Mammary epithelial cell (primary cell): ENCODE measurements at places on chromosomes 12 and 14.

DNA sequence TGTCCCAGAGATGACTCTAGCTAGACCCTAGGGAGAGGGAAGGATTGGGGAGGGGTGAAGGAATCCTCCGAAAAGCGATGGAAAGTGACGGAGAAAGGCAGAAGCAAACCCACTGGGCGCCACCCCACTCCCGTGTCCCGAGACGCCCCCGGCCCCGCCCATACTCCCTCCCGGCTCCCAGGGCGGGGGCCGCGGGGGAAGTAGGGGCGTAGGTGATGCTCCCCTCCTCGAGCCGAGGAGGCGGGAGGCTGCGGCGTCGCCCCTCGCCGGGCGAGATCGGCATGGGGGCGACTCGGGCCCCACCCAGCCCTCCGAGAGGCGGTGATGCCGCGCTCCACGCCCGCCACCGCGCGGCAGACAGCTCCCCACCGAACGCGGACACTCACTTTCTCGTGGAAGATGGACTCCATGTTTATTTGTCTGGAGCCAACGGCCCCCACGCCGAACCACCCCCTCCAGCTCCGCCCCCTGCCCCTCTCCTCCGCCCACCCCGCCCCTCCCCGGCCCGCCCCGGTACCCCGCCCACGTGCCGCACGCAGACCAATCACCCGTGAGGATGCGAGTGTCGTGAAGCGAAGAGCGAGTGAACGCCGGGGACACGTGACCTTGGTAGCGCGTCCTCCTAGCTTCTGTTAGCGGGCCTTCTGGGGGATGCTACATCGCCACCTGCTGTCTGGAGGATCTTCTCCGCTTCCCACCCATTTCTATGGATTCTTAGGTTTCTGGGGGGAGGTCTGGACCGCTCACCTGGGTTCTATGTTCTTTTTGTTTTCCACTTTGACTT is at the start of gene ATXN3:
Gene ATXN3 (minus strand): TSS at position 440 of the 784 bp plus-strand sequence. CDS start 30 bp downstream, at position 410.
- DNase-seq: peak; percentile 96

GRCh38 chr12:96006727-96007126 is 10.6 kb upstream of the HAL start:
- DNase-seq: no peak

DNA sequence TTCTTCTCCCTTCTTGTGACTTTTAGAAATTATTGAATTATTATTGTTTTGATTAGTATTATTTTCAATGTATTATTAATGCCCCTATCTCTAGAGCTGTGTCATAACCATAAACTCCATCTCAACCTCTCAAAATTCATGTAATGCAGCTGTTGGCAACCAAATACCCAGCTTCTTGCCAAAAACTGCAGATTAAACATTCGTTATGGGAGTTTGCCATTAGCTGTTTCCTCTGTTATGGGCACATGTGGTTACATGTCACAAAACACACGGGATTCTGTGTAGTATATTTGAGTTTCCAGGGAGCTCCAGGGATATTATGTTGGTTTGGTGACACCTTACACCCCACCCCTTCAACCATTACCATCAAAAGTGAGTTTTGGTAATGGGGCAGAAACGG is 2.8 kb upstream of the ALX1 start:
- no peak for DNase-seq

DNA sequence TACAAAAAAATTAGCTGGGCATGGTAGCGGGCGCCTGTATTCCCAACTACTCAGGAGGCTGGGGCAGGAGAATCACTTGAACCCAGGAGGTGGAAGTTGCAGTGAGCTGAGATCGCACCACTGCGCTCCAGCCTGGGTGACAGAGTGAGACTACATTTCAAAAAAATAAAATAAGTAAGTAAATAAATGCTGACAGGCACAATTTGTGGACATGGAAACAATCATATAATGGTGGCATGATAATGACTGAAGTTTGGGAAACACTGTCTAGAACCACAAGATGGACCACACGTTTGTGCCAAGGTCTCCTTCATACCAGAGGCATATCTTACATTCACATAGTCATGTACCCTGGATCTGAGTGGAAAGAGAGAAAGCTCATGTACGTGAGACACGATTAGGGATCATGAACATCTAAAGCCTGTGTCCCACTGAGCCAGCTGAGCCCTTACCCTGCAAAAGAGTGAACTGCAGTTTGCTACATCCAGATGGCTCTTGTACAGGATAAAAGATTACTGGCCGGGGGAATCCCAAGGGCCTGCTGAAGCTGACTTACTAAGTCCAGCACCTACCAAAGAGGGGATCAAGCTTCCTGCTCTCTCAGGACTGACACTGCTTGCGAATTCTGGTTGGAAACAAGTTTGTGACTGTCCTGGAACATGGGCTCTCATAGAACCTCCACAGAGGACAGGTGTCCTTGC is 62.9 kb downstream of the TRAFD1 start:
- no peak for DNase-seq

DNA sequence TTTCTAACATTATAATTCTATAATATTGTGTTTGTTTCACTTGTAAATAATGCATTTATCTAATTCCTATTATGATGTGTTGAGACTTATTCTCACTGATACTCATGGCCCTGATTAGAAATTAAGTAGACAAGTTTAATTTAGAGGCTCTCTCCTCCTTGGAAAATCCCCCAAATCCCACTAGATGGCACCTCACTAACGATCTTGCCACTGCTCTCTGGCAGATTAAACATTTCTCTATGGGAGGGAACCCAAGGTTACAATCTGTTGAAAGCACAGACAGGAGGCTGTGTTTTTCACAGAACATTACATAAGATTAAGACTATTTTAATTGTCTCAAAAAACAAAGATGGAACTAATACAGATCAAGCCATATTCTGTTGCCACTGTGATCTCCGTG is 318.7 kb downstream of the LRFN5 start:
- DNase-seq: no peak

DNA sequence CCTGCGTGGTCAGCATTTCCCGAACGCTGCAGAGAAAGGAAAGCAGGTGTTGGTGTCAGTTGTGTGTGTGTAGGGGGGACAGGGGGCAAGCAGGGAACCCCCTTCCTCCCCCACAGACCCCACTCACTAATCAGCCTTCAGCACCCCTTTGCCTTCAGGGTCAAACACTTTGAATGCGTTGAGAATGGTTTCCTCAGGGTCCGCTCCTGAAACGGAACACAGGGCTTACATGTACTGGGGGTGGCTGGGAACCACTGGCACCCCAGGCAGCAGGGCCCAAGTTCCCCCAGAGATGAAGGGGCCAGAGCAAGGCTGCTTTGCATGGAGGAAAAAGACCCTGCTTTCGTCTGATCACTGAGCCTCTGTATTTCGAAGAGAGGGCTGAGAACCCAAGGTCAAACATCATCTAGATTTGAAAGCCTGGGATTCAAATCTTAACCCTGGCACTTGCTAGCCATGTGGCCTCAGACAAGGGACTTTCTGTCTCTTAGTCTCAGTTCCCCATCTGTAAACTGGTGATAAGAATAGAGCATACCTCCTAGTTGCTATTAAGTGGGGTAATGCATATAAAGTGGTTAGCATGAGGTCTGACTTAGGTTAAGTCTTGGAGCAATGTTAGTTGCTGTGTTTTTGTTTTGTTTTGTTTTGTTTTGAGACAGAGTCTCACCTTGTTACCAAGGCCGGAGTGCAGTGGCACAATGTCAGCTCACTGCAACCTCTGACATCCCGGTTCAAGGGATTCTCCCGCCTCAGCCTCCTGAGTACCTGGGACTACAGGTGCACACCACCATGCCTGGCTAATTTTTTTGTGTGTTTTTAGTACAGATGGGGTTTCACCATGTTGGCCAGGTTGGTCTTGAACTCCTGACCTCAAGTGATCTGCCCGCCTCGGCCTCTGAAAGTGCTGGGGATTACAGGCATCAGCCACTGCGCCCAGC is 7.0 kb downstream of the MYL2 start:
- no peak for DNase-seq

- peak; percentile 20 for DNase-seq
Observed at GRCh38 chr12:6603095-6603567, 4.0 kb downstream of the CHD4 start.

- DNase-seq: no peak
Observed at GRCh38 chr14:96307434-96307833, 51.4 kb downstream of the BDKRB1 start.

DNA sequence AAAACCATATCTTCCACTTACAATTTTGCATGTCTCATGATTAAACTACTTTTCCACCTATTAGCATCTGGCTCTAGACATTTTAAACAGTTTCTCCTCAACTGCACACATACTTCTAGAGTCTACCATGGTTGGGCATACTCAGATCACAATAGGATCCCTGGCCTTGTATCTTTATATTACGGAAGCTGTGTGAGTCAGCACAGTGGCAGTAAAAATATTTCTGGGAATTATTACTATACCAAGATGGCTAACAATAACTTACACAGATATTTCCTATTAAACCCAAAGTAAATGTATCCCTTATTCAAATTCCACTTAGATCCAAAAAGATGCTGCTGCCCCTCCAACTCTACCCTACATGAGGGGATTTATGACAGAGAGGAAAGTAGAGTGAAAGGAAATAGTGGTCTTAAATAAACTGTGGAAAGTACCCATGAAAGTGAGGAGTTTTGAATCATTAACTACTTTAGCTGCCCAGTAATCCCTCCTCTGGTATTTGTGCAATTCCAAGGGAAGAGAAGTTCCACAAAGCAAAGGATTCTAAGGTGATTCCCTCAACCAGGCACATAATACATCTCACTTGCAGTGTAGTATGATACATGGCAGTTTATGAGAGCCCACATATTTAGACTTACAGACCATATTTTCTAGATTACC is 14.0 kb upstream of the CPSF6 start:
- DNase-seq: no peak

GRCh38 chr12:110670161-110670701 is 18.7 kb downstream of the HVCN1 start:
- no peak for DNase-seq

DNA sequence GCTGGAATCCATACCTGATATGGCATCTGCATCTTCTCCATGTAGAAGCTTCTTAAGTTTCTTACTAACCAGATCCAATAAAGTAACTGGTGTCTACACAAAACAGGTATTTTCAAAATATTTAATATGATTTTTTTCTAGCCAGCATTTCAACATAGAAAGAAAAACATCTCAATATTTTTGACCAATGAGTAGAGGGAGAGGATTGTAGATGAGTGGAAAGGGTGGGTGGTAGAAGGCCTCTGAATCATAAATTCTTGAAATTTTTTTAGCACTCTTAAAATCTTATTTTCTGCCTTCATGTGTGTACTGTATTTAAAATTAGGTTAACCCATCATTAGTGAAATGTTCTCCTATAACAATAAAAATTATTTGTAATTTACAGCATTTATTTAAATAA is 18.0 kb downstream of the DEPDC4 start:
- DNase-seq: no peak

DNA sequence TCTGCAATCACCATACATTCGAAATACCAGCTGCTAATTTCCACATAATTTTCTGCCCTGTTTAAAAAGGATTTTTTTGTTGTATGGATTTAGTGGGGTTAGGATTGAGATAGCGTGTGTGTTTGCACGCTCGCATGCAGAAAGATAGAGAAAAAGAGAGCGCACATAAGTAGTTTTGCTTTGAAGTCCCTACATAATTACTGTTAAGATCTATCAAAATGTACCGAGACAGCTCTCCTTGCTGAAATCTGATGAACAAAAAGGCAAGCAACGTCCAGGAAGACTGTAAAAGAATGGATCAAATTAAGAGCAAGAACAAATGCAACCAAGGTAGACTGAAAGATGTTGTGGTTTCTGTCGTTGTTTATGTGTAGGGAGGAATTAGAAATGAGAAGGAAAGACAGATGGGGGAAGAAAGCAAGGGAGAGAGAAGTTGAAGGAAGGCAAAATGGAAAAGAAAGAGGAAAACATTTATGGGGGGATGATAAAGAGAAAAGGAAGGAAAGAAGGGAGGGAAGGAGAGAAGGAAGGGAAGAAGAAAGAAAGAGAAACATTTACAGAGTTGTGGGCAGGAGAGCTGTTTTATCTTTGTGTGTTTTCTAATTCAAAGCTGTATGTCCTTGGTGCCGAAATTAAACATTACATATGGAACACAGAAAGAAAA is 522.3 kb downstream of the MED13L start:
- no peak for DNase-seq

GRCh38 chr14:30375296-30375892 is 183.6 kb upstream of the G2E3 start:
- DNase-seq: peak; percentile 26

DNA sequence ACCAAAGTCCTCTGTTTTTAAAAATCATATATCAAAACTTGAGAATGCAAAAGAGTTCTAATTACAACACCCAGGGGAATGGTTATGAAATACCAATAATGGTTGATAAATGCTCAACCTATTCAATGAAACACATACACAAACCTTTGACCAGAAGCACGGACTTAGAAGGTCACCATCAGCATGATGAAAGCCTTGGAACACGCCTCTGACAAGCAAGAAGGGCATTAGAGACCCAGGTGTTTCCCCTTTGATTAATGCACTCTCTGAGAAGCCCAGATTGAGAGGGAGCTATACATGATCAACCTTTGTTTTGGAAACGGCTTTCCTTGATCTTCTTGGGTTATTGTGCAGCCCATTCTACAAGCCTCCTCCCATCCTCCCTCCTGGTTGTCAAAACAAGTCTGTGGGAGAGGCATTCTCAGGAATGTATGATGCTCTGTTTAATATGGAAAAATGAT is 69.0 kb downstream of the ZFP36L1 start:
- DNase-seq: no peak

DNA sequence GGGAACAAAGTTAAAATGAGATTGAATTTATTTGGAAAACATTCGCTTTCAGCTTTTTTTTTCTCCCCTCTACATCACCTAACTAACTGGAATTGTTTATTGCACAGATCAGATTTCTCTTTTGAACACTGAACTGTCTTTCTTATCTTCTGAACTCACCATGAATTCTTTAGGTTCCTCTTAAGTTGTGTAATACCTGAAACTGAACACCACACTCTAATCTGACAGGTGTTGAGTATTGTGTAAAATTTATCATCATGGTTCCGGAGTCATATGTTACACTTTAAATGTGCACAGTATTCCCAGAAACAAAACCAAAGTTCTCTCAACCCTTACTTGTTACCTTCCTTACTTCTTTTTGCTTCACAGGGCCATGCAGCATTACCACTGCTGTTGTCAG is 66.8 kb downstream of the TGFB3 start:
- no peak for DNase-seq

DNA sequence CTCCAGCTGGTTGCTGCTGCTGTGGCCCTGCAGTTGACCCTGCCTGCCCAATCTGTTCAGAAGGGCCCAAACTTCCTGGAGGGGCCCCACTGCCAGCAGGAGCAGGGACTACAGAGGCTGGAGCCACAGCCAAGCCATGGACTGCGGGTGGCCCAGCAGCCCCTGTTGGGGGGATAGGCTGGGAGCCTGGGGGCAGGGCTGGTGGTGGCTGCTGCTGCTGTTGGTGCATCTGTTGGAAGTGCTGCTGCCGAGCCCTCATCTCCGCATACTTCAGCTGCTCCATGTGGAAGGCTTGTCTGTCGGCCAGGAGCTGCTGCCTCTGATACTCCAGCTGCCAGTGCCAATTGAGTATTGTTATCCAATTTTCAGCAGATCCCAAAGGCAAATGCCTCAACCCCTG is 7.2 kb downstream of the MYL6 start:
- no peak for DNase-seq

GRCh38 chr12:28575593-28576205 is 385.4 kb downstream of the CCDC91 start:
- DNase-seq: no peak
